Breast epithelium (tissue), 4 donors: ENCODE measurements at places on chromosomes 12 and 14. TPM values are rescaled to one million over a fixed set of nuclear protein-coding genes. Genes with fewer than 3 reads are reported as not detected.

DNA sequence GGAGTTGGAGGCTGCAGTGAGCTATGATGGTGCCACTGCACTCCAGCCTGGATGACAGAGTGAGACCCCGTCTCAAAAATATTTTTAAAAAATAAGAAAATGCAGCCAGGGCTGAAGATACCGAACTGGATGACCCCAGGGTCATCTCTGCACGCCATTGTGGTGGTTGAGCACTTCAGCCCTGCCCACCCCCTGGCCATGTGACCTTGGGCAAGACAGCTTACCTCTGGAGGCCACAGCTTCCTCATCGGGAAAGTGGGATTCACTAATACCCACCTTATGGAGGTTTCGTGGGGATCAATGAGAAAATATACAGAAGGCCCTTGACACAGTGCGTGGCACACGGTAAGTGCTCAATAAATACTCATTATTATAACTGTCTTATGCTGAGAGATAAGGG, 25.5 kb downstream of the MVK start:
- DNase-seq: no peak

- DNase-seq: peak; percentile 100
Measured at GRCh38 chr12:31728917-31729640, at the start of gene AMN1. Gene AMN1, minus strand, starts transcription at chr12:31729021. Its CDS starts 13 bp downstream, at chr12:31729008.

GRCh38 chr14:74516451-74517160, 23.0 kb downstream of the ISCA2 start:
- no peak for DNase-seq

DNA sequence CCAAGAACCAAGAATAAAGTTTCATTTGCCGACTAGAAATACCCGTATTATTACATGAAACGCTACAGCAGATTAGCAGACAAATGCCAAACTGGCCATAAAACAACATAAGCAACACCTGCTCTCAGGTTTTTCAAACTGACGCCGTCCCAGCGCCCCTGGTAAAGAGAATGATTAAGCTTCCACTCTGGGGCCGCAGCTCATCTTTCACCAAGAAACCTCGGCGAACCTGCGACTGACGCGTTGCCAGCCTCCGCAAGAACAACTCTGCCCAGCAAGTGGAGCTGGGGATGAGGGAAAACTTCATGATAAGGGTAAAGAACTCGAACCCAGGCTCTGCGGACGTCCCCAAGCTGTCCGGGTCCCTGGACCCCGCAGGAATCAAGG, 530 bp downstream of the ARL1 start:
- no peak for DNase-seq

DNA sequence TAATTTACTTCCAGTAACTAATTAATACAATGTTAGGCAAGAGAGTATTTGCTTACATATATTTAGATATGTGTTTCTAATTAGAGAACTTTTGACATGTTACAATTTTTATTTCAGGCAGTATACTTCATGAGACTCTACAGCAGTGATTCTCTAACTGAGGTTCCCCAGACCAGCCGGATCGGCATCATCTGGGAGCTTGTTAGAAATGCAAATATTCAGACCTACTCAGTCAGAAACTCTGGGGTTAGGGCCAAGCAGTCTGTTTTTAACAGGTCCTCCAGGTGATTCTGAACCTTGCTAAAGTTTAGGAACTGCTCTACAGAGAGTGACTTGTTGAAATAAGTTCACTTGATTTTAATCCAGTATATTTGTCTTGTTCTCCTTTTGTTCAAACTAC, 46.5 kb downstream of the ARID2 start:
- DNase-seq: no peak

SERPINA12 gene
- total RNA-seq: not detected

- no peak for DNase-seq
Measured at GRCh38 chr14:104034976-104035699, 50.4 kb upstream of the ASPG start.

GRCh38 chr12:89450907-89451306, 73.7 kb downstream of the GALNT4 start:
- no peak for DNase-seq

DNA sequence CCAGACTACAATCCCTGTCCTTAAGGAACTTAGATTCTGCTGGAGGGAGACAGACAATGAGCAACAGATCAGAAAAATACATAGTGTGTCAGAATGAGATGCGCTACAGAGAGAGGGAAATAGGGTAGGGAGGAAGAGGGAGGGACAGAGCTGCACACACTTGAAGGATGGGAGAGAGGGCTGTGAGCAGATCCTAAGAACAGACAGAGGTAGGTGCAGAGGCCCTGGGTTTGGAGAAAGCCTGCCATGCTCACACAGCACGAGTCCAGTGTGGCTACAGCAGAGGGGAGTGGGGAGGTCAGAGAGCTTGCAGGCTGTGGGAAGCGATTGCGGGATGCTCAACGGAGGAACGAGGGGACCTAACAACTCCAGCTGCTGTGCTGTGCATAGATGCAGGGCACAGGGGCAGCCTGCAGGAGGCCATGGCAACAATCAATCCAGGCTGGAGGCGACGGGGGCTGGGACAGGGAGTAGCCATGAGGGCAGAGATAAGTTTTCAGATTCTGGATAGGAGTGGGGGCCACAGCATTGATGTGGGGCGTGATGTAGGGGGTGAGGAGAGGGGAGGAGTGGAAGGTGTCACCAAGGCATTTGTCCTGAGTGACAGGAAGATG, 20.7 kb downstream of the FAIM2 start:
- DNase-seq: no peak

RAD51AP1 gene
- 2.9 TPM for total RNA-seq

CD4 gene
- 11.0 TPM for total RNA-seq

PIGH gene
- total RNA-seq: 33.8 TPM

DNA sequence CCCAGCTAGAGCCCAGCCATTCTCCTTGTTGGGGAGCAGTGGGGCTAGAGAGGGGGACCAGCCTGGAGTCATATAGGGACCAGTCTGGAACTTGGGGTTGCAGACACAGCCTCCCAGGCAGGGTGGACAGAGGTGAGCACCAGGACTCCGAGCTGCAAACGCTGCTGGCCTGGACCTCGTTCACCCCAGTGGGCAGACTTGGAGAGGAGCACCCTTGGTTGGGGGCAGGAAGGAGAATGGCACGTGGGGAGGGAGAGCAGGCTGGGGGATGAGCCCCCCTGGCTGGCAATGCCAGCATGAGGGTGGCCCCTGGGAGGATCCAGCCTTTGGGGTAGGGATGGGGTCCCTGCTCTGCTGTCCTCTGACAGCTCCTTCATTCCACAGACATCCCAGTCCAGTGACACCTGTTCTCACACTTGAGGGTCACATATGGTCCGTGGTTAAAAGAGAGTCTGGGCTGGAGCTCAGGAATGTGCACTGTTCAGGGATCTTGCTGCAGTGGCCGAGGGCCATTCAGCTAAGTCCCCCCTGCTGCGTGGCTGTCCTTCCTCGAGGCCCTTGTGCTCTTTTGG, 2.8 kb downstream of the LBHD2 start:
- no peak for DNase-seq

- DNase-seq: no peak
Measured at GRCh38 chr14:94307410-94307992, 14.4 kb upstream of the SERPINA10 start.

DNA sequence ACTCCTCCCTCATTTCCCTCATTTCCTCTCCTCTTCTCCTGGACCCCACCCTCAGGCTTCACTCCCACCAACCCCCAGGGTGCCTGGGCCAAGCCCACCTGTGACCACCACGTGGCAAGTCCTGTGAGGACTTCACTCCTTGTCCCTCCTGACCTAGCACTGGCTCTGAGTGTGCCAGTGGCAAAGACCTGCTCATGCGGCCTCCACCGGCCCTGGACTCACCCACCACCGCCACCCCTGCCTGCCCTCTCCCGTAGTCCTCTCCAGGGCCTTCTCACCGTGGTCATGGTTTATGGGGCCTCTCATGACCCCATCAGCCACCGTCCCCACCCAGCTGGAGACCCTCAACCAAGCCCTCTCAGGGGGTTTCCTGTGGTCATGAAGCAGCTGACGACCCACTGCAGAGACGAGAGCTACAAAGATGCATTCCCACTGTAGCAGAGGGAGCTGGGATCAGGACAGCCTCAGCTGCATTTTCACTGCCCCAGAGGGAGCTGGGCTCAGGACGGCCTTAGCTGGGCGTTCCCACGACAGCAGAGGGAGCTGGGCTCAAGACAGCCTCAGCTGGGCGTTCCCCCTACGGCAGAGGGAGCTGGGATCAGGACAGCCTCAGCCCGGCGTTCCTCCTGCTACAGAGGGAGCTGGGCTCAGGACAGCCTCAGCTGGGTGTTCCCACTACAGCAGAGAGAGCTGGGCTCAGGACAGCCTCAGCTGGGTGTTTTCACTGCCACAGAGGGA, 3.2 kb upstream of the C14orf180 start:
- DNase-seq: no peak

ADGRD1 gene
- 18.7 TPM for total RNA-seq

GRCh38 chr14:105261781-105262180, 13.4 kb downstream of the BTBD6 start:
- DNase-seq: no peak

RPGRIP1 gene
- 0.33 TPM for total RNA-seq

DNA sequence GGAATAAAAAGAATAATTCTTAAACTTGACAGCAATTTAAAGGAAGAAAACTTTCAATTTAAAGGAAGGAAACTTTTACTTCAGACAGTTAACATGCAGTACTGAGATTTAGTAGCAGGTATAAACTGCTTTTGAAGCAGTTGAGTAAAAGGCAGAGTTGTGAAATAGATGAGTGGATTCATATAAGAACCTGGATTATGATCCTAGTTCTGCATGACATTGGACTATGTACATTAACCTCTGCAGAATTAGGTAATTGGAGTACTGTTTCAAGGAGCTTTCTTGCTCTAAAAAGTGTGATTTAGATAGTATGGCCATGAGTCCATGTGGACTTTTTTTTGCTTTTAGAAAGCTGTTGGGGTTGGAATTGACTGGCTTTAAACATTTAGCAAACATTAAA, 29.7 kb downstream of the ATP2A2 start:
- DNase-seq: no peak

DNA sequence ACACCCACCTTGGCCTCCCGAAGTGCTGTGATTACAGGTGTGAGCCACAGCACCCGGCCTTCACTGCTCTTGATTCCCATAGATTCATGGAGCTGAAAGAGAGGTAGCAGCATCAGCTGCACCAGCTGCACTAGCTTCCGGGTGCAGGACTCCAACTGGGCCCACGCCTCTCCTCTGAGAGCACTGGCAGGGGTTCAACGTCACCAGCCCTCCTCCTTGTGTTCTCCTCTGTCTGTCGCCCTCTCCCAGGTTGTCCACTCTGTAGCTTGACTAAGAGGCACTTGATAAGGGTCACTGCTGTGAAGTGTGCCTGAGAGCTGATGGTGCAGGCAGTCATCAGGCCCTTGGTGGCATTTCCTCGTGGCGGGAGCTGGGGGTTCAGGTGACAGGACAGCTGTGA, 28.3 kb downstream of the MLXIP start:
- no peak for DNase-seq

DNA sequence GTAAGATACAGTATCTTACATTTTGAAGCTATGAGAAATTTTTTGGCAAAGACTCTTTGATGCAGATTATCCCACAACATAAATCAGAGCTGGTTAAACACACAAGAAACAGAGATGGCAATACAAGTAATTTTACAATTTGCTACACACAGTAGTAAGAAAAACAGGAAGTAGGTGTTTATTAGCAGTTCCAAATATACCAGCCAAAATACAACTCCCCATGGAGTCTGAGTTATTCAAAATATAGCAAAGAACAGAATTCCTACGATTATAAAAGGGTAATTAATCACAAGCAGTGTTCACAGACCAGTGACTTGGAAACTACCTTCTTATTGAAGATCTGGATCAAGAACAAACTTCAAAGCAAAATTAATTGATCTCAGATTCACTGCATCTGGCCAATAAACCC, 83.9 kb downstream of the BMP4 start:
- DNase-seq: no peak

NINJ2 gene
- 6.3 TPM for total RNA-seq

- DNase-seq: no peak
Measured at GRCh38 chr12:24728366-24728765, 220.5 kb downstream of the BCAT1 start.

LRP6 gene
- total RNA-seq: 52.4 TPM

- no peak for DNase-seq
Measured at GRCh38 chr12:130973906-130974305, 20.2 kb downstream of the ADGRD1 start.

TTC6 gene
- 74.7 TPM for total RNA-seq

LTB4R gene
- total RNA-seq: 5.7 TPM

DNA sequence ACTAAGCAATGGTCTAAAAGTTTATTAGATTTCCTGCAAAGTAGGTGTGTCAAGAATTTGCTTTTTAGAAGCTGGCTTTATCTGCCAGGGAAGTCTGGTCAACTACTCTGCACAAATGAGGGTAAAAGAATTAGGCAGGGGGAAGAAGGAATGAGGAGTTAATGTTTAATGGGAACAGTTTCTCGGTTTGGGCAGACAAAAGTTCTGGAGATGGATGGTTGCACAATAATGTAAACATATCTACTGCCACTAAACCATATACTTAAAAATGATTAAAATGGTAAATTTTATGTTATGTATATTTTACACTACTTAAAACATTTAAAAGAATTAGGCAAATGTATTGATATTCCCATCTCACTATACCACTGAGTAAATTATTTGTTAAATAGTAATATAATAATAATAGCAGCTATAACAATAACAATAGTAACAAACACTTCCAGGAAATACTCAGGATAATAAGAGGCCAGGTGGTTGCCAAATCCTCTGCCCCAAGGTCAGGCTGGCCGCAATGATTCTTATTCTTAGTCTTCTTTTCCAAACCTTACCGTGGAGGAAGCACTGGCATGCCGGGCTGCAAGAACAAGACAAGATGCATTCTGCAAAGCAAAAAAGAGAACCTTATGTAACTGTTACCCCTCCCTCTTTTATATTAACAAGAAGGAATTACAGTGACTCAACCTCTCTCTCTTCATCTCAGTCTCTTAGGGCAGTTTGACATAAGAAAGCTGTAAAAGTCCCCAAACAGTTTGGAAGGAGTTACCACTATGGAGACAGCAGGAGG, 13.9 kb downstream of the CS start:
- DNase-seq: no peak

GRCh38 chr12:62288328-62288727, 28.1 kb downstream of the USP15 start:
- no peak for DNase-seq

- DNase-seq: no peak
Measured at GRCh38 chr14:75626863-75627262, 33.8 kb downstream of the ERG28 start.

MLEC gene
- 75.4 TPM for total RNA-seq

OR4E2 gene
- not detected for total RNA-seq

DNA sequence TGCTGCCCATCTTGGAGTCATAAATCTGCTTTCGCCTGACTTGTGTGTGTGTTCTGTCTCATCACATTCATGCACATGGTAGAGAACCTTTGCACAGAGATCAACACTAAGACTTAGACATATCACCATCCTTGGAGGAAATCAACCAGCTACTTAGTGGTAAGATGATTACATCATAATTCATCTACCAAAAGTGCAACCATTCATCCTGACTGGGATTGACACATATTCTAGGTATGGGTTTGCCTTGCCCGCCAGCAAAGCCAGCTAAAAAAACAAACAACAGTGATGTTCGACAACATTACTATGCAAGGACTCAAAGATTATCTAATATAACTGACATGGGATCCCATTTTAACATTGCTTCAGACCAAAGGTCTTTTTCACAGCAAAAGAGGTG, 228.7 kb downstream of the NUAK1 start:
- DNase-seq: no peak

- DNase-seq: no peak
Measured at GRCh38 chr12:128942960-128943477, 89.7 kb downstream of the GLT1D1 start.

- no peak for DNase-seq
Measured at GRCh38 chr14:101222362-101223070, 319.0 kb upstream of the RTL1 start.

TCL1A gene
- total RNA-seq: not detected

- peak; percentile 55 for DNase-seq
Measured at GRCh38 chr12:65603438-65604351, 220.6 kb upstream of the HMGA2 start.
